ENCODE measurements at places on chromosomes 7 and 10.

- DNase-seq, result peak; percentile 21
Observed at GRCh38 chr7:33062023-33062781, at the start of gene NT5C3A. Gene NT5C3A, minus strand, starts transcription at chr7:33062776. Its CDS starts 71 bp downstream, at chr7:33062705.

- DNase-seq, result no peak
Observed at GRCh38 chr7:103446049-103446520, at the start of gene SLC26A5. Gene SLC26A5, minus strand, starts transcription at chr7:103446207. Its CDS starts 24,693 bp downstream, at chr7:103421514.

- no peak for DNase-seq
Observed at GRCh38 chr10:91347529-91347928, 62.6 kb upstream of the HECTD2 start.

DNA sequence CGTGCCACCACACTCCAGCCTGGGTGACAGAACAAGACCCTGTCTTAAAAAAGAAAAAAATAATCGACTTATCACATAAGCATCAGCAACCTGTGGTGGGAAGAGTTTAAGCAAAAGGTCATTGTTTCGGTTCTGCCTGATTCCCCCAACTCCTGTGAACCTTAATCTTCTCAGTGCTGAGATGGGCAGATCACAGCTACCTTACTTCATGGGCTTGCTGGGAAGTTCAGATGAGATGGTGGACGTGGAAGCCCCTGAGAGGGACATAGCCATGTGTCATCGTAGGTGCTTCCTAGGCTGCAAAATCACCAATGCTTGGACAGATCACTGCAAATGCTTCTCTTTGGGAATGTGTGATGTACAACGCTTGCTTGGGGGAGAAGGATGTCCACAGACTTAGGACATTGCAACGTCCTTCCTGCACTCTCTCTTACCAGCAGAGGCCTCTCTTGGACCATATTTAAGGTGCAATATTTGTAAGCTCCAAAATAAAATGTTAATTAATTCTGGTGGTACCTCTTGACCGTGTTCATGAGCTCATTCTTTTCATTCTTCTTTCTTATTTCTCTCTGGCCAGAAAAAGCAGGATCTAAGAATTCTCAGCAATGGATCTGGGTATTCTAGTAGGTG is 8.6 kb downstream of the GJD4 start:
- DNase-seq, result no peak

DNA sequence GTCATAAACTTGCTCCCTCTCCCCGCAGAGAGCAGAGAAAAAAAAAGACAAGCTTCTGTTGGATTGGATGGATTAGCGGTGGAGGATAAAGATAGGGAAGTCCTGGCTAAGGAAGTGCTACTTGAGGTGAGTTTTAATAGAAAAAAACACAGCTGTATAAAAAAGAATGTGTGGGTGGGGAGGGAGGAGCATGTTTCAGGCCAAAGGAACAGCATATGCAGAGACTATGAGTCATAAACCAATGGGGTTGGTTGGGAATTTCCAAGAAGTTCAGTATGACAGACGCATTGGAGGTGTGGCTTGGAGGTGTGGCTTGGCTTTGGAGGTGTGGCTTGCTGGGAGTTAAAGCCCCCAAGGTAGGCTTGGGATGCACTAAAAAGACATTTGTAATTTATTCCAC is 103.0 kb upstream of the LSM8 start:
- peak; percentile 32 for DNase-seq

DNA sequence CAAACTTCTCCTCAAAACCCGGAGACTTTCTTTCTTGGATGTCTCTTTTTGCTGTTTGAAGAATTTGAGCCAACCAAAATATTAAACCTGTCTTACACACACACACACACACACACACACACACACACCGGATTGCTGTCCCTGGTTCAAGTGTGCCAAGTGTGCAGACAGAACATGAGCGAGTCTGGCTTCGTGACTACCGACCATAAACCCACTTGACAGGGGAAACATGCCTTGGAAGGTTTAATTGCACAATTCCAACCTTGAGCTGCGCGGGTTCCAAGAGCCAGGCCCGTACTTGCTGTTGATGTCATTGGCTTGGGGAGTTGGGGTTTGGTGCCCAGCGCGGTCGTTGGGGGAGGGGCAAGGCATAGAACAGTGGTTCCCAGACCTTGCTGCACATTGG is 1.7 kb downstream of the EGFR start:
- no peak for DNase-seq

DNA sequence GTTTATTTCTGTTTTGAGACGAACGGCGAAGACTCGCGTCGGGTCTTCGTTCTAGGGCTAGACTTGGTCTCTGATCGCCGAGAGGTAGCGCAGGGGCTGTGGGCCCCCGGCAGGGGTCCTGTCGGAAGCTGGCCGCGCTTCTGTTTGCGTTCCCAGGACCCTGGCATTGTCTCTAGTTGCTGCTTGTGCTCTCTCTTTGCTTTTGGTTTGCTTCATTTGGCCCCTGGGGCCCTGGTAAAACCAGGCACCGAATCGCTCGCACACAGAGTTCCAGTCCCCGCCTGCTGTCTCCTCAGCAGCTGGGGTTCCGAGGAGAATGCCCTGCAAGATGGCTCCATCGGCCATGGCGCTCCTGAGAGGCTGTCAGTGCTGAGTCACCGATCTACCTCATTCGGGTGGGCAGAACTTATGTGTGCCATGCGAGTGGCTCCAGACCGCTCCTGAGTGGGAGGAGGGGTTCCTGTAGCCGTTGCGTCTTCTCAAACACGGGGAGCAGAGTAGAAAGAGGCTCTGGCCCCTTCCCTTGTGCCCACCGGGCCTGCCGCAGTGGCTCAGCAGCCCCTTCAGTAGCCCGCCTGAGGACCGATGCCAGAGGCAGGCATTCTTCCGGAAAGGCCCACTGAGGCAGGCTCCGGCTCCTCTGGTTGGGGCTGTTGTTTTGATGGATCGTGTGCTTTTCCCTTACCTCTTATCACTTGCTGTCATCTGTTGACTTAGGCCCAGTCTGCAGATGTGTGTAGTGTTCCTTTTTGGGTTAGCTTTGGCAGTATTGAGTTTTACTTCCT is 826 bp downstream of the CHPF2 start:
- DNase-seq, result peak; percentile 75

- no peak for DNase-seq
Observed at GRCh38 chr7:128323459-128324367, 20.0 kb downstream of the RBM28 start.

- no peak for DNase-seq
Observed at GRCh38 chr7:142784716-142785115, 13.9 kb downstream of the PRSS2 start.

DNA sequence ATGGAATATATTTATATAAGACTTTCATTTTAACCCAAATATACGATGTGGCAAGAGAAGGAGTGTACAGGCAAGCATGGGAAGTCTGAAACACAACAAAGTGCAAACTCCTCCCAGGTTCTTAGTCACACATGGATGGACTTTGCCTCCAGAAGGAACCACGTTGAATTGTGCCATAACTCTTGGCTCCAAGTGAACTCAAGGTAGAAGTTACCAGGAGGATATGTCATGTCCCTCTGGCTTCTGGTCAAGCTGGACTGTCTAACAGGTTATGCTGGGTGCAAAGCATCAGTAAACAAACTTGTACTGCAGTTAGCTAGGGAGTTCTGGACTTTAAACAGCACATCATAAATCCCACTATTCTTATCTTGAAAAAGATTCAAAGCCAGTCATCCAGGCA is 328.3 kb upstream of the TEX47 start:
- DNase-seq, result no peak

All from stimulated activated CD4-positive, alpha-beta T cell treated with anti-CD3 and anti-CD28 coated beads, Interleukin-4, amount 100 ng/mL, for 48 hours (primary cell).